ENCODE measurements at places on chromosomes 3 and 15.

DNA sequence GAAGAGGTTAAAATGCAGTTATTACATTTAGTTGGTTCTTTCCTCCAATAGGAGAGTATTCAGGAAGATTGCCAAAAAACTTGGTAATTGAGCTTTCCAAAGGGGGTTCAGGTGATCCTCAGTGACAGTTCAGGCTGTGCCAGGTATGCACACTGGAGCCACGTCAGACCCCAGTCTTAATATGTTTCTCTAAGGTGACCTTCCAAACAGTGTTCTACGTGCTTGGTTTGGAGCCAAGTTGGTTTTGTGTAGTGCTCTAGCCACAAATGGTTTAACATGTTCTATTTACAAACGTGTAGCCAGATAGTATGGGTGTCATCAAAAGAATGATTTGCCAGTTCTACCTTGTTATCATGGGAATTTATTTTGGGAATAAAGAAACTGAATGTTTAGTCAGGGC is 21.0 kb downstream of the CTDSPL start:
- DNase-seq, result no peak

DNA sequence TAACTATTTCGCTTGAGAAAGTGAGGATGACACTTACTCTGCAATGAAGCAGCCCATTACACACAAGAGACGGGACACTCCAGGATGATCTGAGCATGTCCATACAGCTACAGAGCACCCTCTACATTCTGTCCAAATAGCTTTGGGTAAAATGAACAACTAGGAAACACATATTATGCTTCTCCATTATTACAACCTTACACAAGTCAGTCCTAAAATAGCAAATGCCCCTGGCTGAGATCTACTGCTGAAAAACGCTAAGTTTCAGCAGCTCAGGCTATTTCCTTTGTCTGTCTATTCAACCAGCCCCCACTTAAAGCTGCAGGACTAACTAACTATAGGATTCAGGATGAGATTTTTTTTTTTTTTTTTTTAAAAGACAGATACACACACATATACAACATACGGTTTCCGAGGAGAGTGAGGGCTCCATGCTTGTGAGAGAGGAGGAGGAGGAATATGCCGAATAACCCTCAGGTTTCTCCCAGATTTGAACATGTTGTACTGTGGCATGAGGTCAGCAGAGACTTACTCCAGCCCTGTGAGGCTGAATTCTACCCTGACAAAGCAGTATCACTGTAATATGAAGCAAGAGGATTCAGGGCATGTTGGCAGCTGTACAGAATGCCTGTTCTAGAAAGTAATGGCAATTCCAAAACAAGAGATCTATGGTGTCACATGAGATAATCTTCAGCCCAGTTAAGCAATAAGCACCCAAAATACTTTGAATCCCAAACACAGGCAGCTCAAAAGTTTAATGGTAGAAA is 117.3 kb upstream of the PLXND1 start:
- DNase-seq, result no peak

DNA sequence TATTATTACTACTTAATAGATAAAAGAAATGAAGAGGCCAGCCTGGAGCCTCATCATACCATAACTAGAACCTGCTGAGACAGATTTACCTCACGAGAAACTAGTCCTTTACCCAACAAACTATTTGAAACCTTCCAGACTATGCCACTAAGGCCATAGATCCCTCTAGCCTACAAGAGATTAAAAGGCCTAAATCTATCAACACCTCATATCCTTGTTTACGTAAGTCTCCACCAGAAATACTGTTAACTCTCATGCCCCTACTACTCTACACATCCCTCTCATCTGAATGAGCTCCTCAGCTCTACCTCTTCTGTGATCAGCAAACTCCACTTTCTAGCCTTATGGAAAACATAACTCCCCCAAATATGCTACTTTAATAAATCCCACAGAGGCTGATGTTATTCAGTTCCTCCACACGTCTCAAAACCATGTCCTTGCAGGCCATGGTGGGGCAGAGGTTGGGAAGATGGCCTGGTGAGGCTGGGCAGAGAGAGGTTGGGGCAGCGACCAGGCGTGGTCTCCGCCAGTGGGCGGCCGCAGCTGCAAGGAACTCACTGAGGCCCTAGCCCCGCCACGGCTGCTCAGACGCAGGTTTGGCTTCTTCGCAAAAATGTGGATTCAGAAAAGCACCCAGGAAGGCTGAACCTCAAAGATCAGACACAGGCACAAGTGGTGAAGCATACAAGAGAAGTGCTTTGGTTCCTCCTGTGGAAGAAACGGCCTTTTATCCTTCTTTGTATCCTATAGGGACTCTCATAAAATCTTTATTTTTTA is 65.8 kb downstream of the GSK3B start:
- no peak for DNase-seq

DNA sequence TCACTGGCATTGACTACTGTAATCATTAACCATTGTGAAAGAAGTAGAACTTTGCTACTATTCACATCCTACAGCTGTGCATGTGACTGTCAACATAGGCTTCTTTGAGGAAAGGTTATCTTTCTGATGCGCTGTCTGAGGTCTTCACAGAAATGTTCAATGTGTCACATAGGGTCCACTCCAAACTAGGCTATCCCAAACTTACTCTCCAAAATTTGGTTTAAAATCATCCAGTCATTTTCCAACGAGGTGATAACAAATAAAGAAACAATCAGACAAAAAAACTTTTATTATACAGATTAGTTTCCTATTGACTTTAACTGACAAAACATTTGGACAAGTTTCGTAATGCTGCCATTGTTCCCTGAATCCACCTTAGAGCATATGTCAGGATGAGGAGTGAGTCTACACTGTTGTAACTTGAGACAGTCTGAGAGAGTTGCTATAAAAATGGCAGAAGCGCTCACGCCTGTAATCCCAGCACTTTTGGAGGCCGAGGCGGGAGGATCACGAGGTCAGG is 511.6 kb downstream of the PLOD2 start:
- no peak for DNase-seq

DNA sequence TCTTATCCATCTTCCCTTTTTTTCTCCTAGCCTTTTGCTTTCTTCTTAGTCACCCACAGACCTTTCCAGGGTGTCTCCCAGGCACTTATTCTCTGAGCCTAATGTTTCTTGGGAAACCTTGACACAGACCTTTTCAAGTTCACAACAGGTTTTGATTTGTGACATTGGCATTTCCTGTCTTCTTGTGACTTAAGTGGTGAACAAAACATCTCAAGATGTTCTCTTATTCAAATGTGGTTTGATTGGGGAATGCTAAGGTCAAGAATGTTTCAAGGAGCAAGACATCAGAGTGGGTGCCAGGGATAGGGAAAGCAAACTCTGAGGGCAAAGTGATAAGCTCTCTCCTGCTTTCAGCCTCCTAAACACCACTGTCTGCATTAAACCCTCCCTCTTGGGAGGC is 68.2 kb upstream of the GSK3B start:
- no peak for DNase-seq

DNA sequence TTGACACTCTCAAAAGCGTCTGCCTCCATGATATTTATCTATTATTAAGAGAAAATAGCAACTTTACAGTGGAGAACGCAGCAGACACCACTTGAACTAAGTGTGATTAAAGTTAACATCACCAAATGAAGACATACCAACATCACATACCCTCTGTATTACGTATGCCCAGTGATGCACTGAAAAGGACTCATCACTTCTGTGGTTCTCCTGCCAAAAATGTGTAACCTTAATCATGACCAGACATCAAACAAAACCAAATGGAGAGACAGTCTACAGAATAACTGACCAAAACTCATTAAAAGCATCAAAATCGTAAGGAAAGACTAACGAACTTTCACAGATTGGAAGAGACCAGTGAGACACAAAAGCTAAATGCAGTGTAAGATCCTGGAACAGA is 103.2 kb downstream of the PPP2R3A start:
- DNase-seq, result no peak

GRCh38 chr15:77568014-77568972 is 64.4 kb downstream of the LINGO1 start:
- DNase-seq, result no peak

- peak; percentile 41 for DNase-seq
These were observed 105.1 kb downstream of the CPN2 start for GRCh38 chr3:194245975-194246561.

- DNase-seq, result no peak
These were observed 6.5 kb upstream of the TM4SF19 start for GRCh38 chr3:196344663-196345062.

DNA sequence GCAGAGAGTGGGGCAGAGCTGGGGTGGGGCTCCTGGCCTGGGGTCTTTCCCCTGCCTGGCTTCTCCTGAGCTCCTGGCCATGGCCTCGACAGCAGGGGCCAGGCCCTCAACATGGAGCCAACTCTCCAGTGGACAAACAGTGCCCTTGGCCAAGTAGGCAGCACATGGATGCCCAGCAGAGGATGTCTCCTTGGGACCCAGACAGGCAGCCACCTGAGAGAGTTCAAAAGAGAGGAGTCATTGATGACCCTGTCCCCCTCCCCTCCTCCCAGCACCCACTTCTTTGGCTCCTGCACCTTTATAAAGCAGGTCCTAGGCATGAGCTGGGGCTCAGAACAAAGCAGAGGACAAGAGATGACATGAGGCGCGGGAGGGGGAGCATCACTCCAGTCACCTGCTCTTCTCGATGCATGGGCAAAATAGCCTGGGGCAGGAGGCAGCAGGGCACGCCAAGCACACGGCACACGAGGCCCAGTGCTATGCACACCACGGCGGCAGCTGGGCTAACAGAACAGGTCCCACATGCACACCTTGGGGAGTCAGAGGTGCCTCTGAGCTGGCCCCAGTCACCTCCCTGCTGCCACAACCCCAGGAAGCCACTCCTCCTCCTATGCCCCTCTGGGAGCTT is 27.4 kb downstream of the SHISA5 start:
- no peak for DNase-seq

DNA sequence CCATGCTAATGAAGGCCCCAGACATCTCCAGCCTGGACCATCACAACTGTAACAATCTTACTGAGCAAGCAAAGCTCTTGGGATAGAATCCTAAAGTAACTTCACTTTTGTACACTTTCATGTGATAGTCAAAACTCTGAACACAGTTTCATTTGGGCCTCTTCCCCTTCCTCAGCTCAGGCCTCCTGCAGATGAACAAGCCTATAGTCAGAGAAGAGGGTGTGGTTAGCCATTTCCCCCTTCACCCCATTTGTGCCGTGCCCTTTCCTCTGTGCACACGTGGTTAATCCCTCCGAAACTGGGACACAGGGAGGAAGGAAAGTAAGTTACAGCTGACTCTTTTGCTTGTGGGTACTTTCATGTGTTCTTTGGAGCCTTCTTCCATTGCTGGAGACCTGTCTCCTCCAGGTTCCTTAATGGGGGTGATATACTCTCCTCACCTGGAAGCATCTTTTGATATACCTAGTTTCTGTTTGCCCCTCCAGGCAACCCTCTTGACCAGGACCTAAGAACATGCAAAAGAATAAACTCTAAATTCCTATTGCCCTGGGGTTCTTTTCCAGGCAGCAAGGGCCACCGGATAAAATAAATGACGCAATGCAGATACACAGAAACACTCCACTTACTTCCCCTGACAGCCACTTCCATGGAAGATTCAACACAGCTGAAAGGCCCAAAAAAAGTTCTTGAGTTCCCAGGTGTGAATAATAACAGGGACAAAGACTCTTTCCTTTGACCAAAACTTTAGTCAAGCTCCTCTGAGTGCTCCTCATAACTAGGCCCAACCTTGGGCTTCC is 29.6 kb upstream of the CSTA start:
- no peak for DNase-seq

DNA sequence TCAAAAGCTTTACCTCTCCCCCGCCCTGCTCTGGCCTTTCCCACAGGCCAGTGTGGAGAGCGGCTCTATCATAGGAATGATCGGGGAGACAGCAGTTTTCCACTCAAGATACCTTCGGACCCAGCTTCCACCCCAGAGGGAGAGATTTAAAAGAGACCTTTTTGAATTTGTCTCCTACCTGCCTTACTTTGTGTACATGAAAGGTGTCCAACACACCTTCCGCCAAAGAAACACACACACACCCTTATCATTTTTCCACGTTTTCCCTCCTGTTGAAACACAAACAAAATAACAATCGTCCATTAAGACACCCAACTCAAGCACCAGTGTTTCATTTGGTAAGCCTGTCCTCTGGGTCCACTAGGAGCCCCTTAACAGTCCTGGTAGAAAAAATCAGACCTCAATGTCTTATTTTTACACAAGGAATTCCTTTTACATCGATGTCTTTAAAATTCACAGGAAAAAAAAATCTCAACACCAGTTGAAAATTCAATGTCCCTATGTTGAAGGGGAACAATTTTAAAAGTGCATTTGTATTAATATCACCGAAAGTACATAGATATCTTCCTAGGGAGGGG is 4.0 kb downstream of the HES1 start:
- no peak for DNase-seq

DNA sequence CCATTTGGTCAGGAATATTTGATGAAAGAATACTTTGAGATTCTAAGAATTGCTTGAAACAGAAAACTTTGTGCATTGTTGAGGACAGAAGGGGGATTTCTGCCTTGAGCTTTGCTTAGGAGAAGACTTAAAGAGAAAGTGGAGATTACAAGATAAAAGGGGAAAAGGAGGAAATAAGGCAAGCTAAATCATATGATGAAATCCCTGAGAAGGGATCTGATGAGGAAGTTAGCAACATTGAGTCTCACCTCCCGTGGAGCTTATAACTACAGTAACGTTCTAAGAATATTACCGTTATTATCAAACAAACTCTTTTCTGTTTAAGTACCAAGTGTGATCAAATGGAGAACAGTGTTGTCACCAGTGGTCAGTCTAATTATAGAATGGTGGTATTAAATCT is 414.7 kb upstream of the NAALADL2 start:
- no peak for DNase-seq

DNA sequence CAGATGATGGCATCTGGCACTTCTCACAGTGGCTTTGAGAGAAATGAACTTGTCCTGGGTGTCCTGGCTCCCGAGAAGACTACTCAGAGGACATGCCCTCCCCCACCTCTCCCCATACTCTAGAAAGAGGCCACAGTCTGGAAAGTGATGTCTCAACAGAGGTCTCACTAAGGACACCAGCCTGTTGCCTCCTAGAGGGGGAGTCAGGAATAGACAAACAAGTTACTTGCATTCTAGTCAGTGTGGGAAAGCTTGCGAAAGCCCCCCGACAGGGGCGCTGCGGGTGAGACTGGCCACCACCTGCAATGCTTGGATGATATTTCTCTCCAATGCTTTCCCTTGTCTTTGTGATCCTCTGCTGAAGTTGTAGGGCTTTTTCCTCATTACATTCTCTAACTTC is 17.2 kb downstream of the B4GALT4 start:
- no peak for DNase-seq

DNA sequence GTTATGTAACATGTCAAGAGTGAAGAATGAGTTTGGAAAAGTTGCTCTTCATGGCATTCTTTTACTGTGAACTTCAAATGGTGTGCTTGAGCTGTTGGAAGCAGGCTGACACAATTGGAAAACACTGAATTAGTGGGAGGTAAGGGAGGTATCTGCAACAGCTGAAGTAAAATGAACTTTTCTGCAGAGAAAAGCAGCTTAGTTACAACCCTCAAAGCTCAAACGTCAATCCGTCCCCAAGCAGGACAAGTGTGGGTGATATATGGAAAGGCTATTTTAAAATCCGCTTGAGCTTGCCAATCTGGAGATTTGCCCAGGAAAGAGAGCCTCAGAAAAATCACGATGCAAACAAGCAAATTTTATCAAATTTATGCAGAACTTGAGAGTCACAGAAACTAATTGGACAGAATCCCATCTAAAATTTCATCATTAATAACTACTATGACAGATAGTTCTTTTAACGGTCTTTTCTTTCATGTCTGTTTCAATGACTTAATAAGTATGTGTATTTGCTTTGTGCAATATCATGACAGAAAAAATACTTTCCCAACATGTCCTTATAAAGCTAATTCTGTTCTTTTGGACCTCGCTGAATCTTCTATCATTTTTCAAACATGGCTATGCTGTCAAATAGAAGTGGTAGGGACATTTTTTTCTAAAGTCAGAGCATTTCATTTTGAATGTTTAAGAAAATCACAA is 266.6 kb upstream of the SLITRK3 start:
- DNase-seq, result no peak
